ENCODE measurements at places on chromosomes 11 and 22.

DNA sequence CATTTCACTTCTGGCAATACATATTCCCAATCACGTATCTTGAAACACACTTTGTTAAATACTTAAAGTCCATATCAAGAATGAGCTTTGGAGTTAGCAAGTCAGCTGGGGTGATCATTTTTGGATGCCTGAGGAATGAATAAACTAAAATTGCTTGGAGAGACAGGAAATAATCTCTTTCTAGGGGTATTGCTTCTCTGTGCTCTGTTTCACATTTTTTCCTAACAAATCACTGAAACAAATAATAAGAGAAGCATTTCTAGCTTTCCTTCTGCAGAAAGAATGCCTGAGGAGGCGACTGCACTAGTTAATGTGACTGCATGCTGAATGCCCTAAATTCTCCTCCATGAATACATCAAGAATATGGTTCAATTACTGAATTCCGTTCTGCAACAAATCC lies 541.4 kb upstream of the CCDC90B start:
- DNase-seq: no peak

DNA sequence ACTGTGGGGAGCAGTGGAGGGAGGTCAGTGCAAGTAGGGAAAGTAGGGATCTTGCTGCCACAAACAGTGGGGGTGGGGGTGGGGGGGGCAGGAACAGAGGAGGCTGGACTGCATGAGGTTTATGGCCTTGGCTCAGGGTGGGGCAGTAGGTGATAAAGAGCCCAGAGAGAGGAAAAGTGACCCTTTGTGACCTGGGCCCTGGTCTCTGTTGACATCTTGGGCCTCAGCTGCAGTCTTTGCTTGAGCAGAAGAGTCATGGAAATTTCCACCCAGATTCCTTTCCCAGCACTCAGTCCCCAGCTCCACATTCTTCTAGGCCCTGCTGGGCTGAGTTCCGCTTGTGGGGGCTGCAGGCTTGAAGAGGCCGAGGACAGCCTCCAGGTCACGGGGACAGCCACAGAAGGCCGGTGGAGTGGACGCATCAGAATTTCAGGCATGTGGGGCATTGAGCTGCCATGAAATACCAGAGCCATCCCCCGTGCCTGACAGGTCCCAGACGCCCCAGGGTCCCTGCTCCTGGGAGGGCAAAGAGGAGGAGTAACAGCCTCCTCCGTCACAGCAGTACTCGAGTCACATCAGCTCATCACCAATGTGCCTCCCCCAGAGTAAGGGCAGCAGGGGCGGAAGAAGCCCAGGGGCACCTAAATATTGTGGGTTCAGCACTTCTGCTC lies 9.7 kb upstream of the MALAT1 start:
- DNase-seq: no peak

GRCh38 chr11:97280347-97280746 lies 890.5 kb downstream of the JRKL start:
- DNase-seq: no peak

DNA sequence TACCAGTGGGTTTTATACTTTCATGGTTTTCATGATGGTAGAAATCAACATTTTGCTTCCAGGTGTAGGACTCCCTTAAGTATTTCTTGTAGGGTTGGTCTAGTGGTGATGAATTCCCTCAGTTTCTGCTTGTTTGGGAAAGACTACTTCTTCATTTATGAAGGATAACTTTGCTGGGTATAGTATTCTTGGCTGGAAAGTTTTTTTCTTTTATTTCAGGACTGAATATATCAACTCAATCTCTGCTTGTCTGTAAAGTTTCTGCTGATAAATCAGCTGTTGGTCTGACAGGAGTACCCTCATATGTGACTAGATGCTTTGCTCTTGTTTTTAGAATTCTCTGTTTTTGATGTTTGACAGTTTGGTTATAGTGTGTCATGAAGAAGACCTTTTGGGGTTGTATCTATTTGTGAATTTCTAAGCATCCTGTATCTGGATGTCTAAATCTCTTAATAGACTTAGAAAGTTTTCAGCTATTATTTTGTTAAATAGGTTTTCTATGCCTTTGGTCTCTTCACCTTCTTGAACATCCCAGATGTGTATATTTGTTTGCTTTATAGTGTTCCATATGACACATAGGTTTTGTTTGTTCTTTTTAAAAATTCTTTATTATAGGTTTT lies 95.9 kb downstream of the ENTHD1 start:
- DNase-seq: no peak

GRCh38 chr11:72575533-72576242 lies 98.5 kb downstream of the PDE2A start:
- DNase-seq: no peak

DNA sequence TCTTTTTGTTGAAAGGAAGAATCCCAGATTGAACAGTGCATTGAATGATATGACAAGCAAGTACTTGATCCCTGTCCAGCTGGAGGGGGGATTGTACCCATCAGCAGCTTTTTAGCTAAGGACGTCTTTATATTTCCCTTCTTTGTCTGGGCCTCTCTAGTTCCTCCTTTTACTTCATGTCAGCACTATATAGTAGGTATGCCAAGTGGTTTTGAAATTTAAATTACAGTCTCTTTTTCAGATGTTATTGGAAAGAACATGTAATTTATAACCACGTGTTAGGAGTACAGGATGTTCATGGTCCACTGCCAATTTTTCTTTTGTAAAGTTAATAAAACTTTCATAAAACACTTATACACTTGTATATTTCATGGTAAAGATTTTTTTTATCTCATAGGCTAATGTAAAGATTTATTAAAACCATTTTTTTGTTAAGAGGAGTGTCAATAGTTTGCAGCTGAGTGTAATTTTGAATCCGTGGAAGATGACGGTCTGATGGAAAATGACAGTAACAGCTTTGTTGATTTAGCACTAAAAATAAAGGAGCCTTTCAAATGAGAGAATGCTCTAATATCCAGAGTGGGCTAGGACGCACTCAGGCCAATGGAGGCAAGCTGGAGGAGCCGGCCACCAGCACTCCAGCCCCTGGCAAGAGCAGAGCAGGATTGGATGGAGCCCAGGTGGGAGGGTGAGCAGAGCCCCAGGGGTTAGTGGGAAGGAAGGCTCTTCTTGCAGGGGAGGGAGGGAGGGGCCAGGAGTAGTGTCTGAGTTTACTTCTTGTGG lies 488.3 kb downstream of the INSC start:
- DNase-seq: no peak

DNA sequence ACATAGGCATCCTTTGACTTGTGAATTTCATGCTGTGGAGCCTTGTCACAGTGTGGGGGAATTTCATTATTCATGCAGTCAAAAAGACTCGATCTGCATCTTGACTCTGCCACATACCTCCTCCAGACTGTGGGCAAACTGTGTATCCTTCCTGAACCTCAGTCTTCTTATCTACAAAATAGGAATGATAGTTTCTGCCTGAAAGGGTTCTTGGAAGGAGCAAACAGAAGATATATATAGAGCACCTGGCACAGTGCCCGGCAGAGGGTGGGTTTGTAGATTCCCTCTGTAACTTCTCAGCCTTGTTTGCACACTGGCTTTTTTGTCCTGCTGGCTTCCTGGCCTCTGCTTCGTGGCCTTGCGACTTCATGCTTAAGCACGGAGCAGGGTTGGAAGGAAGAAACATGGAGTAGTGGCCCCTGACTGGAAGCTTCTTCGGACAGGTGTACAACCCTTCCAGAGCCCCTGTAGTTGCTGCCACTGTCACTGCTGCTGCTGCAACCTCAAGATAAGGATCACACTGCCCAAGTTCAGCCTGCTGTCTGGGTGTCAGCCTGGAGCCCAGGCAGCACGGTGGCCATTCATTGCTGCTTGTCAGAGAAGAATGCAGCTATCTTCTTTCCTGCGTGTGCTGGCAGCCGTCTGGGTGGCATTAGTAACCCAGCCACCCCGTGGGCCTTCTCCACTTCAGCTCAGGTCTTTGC lies 106.4 kb downstream of the MICAL2 start:
- DNase-seq: no peak

DNA sequence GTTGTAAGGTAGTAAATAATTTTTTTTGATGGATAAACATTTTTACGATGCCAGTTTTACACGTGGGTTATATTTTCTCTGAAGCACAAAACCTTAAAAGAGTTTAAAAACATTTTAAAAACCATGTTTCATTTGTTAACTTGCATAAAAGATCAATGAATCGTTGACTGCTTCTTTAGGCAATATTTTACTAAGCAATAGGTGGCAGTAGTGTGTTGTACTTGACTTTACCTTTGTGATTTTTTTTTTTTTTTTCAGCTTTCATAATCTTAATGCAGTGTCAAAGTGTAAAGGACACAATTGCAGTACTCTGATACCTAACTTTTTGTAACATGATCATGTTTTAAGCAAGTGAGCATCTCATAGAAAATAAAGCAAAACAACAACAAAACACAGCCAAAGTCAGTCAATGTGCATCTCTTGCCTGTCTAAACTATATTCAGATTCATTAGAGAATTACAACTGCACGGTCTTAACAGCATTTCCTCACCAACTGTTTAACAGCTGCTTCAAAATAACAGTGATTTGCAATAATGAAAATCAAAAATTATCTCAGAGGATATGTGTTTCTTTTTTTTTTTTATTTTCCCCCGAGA lies 27.7 kb downstream of the DNAJC24 start:
- DNase-seq: no peak

DNA sequence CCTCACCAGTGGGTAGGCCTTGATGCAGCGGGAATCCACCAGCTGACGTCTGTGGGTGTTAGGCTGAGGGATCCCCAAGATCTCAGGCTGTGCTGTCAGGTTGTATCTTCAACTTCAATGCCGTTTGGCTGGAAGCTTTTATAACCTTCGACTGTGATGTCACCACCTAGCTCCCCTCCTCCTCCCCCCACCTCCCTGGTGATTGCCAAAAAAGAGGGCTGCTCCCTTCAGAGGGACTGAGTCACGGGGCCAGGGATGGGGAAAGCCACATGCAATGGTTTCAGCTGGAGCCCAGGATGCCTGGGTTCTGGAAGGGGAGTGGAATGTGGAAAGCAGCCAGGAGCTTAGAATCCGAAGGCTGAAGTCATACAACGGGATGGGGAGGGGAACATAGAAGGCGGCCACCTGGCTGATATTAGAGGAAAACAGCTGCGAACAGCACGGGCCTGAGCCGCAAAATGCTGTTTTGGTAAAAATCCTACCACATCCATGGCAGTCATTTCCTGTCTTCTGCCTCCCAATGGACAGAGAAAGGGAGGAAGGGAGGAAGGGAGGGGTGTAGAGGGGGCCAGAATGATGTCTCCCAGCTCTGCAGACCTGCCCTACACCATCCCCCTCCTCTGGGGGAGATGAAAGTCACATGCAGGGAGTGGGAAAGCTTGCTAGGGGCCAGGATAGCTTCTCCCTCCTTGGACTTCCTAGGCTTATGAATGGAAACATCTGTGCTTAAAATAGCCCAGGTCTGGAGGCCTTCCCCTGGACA lies at the start of gene LRRN4CL:
TSS of gene LRRN4CL (minus strand) at position 110 of the 763 bp plus-strand sequence. CDS start 1,022 bp downstream, outside the sequence.
- DNase-seq: peak; percentile 65

- no peak for DNase-seq
These were observed 365.3 kb upstream of the PDGFD start for GRCh38 chr11:104529213-104529612.

GRCh38 chr11:27404427-27404826 lies 41.4 kb upstream of the CCDC34 start:
- DNase-seq: no peak

DNA sequence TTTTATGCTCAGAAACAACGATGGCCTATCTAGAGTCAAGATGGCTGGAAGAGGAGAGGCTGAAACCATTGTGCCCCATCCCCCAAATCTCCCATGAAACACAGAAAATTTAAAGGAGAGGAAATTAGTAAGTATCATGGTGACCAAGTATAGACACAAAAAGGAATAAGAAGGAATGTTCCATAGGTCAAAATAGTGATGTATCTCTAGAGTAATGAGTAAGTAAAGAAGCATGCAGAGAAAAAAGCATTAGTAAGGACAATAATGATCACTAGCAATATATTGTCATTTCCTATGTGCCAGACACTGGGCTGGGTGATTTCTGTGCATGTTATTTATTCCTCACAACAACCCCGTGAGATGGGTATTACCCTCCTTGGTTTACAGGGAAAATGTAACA lies 2.6 kb upstream of the SLC22A24 start:
- DNase-seq: no peak

DNA sequence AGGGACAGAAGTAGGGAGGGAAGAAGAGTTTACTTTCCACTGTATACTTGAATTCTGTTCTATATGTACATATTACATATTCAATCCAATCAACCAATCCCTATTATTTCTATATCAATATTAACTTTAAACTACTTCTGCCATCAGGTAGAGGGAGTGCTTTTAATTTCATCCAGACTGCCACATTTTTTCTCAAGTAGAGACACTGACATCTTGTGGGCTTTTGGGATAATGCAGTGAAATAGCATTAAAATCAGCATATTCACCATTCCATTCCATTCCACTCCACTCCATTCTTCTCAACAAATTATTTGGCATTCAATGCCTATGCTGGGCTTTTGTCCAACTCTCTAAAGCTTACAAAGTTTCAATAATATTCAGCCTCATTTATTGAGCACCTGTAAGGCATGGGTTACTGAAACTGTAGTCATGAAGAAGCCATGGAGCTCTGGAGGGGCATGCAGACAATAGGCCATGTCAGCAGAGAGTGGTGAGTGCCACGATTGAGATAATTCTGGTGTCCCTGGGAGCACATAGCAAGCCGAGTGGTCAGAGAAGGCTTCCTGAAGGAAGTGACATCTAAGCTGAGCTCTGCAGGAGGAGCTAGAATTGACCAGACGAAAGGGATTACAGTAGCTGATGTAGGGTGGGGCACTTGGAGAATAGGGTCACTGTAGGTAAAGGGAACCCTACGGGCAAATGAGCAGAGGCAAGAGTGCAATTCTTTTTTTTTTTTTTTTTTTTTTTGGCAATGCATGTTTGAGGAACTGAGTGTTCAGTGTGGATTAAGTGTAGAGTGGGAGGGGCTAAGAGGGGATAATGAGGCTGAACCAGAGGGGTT lies 12.8 kb upstream of the CLPB start:
- DNase-seq: no peak

DNA sequence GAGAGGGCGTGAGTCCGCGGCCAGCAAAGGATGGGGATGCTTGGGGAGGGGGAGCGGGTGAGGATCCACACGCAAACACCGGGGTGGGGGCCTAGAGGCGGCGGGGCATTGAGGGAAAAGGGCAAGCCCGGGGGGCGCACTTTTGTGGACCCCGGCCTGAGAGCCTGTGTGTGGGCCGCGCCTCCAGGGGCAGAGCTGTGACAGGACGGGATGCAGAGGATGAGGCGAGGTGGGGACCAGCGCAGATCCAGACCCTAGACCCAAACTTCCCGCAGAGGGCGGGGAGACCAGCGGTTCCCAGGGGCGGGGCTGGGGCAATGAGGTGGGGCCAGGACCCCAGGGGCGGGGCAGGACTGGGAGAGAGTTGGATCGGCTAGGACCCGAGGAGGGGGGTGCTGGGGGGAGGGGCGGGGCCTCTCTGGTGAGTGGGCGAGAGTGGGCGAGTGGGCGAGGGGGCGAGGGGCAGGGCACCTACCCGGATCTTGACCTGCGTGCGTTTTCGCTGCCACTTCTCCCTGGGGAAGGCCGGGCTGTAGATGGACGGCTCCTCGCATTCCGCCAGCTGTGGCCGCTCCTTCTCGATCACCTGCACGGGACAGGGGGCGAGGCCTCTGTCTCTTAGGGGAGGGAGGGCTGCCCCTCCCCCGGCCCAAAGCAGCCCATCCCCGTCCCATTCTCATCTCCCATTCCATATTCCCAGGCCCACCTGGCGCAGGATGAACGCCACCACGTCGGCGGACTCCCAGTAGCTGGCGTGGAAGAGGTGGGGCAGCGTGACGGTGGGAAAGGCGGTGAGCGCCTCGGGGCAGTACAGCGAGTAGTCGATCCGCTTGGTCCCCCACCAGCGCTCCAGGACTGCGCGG lies 10.6 kb downstream of the PITPNM1 start:
- DNase-seq: no peak

- no peak for DNase-seq
These were observed 27.7 kb upstream of the APOL5 start for GRCh38 chr22:35690001-35690400.

Measured in mucosa of gallbladder (tissue), 1 donor.